CD4-positive, alpha-beta T cell treated with Interleukin-17A for 1 hour (primary cell): ENCODE measurements at places on chromosomes 13 and 19.

GRCh38 chr13:52599037-52599847, 43.0 kb upstream of the HNRNPA1L2 start:
- no peak for DNase-seq

DNA sequence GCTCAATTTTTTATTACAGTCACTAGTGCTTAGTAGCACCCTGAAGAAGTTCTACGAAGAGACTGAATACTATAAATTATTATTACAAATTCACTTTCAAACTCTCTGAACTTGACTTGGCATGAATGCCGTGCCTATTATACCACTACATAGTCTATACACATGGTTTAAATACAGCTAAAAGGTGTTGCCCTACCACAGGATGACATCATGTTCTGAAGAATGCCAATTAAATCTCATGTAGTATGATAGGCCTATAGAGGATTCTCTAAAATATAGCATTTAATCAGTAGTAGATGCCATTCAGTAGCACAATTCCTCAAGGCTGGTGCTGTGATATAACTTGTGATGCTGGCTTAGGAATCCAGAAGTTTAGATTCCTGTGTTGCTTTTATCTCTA, 16.7 kb upstream of the POSTN start:
- DNase-seq = no peak

GRCh38 chr13:19345158-19345557, 163.5 kb upstream of the TUBA3C start:
- no peak for DNase-seq

- DNase-seq = no peak
Measured at GRCh38 chr13:100523411-100523810, 65.2 kb downstream of the GGACT start.
